ENCODE measurements at places on chromosomes 6 and 20.

DNA sequence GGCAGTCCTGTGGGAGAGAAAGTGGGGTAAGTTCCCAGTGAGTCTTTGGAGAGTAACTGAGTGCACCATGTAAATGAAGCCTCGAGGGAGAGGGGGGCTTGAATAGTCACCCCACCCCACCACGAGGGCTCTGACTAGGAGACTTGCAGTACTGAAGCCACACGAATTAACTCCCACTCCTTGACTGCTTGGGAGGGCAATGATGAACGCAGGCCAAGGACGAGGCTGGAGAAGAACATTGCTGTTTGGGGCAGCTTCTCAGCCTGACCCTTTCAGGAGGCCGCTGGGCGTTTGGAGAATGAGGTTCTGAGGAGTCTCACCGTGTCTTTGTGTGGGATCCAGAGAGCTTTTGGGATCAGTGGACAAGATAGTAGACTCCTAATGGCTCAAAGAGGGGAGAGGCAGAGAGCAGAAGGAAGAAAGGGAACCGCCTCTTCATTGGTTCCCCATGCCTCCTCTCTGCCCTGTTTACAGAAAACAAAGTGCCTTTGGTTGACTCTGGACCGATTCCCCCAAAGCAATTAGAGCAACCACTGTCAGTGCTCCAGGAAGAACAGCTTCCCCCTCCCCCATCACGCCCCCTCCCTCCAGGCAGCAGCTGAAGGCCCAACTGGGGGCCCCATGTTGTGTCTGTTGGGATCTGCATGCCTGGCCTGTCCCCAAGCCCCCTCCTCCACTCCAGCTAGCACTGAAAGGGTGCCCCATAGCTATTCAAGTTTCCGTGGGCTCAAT is 41.7 kb upstream of the CDKN1A start:
- DNase-seq: no peak

DNA sequence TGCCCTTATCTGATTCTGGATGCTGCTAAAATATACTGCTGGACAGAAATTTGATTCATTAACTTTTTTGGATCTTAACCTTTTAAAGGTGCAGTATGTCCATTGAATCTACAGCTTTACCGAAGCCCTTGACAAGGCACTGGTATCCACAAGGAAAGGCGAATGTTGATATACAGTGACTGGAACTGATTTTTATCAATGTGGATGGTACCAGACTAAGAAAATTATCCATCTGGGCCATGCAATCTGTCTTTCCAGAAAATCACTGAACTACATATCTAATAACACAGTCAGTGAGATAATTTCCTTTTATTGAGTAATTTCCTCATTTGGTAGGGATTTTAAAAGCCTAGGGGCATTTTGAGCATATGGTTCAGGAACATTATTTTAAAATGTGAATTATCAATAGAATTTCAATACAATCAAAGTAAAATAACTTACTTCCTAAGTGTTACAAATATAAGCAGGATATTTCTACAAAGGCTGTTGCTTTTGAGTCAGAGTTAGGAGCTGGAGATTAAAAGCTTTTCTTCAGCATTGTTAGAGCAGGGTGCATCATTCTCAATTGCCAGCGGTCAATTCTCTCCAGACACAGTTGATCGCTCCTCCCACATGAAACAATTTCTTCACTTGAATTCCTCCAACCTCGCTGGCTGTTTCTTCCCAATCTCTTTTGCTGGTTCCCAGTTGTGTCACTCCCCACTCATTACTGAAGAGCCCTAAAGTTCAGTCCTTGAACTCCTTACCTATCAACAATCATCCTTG is 585.3 kb upstream of the FLRT3 start:
- no peak for DNase-seq

DNA sequence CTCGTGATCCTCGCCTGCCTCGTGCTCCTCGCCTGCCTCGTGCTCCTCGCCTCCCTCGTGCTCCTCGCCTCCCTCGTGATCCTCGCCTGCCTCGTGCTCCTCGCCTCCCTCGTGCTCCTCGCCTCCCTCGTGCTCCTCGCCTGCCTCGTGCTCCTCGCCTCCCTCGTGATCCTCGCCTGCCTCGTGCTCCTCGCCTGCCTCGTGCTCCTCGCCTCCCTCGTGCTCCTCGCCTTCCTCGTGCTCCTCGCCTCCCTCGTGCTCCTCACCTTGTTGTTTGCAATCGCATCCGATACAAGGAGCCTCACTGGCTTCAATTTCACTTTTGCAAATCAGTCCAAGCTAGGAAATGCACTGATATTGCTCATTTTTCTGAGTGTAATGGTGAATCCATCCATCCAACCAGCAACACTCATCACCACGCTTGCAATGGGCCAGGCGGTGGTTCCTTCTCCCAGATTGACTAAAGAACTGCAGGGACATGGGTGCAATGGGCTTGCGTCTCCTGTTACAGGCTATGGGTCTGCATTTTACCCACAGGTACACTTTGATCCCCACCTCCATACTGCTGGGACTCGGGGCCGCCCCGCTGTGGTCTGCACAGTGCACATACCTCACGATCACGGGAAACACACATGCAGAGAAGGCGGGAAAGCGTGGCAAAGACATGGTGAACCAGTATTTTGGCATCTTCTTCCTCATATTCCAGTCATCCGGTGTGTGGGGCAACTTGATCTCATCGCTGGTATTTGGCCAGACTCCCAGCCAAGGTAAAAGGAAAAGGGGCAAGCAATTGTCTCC is 4.6 kb downstream of the UNC93A start:
- DNase-seq: no peak

DNA sequence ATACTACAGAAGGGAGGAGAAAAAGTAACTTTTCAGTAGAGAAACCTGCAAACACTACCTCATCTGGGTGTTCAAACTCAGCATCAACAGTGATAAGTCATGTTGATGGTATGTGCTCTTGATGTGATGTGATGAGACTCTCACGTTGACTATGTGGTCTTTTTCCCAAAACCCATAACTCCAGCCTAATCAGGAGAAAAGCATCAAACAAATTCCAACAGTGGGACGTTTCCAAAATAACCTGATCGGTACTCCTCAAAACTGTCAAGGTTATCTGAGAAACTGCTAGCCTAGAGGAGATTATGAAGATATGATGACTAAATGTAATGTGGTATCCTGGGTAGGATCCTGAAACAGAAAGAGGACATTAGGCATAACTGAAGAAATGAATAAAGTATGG is 41.9 kb upstream of the TAB2 start:
- DNase-seq: no peak

- DNase-seq: no peak
Observed at GRCh38 chr6:125183391-125183790, 29.8 kb downstream of the TPD52L1 start.

DNA sequence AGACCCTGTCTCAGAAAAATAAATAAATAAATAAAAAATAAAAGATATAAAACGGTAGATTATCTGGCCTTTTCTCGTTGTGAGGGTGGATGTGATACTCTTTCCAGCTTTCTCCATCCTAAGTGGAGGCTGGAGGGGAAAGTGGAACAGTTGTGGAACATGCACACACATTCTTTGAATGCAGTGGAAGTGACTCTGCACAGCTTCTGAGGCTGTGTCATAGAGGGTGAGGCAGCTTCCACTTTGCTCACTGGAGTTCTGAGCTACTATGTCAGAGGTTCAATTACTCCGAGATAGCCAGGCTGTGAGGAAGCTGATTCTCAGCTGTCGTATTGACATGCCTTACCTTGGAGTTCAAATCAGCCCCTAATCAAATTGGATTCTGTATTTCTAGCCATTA is 82.2 kb downstream of the CHMP4B start:
- no peak for DNase-seq

DNA sequence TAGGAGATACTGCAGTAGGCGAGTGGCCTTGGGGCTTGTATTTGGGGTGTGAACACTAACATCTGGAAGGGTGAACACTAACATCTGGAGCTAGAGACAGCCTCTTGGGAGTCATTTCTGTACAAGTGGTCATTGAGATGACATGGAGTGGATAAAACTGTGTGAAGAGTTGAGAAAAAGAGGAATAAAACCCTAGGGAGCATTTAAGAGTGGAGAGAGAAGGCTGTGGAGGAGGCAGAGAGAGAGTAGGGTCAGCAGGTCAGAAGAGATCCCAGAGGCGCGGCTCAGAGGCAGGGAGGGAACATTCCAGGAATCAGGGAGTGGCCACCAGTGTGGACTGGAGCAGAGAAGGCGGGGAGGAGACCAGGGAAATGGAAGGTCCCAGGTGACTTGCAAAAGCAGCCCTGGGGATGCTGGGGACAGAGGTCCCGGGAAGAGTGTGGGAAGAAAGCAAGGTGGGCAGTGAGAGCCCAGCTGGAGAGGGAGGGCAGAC is 202.0 kb upstream of the RNF24 start:
- no peak for DNase-seq

DNA sequence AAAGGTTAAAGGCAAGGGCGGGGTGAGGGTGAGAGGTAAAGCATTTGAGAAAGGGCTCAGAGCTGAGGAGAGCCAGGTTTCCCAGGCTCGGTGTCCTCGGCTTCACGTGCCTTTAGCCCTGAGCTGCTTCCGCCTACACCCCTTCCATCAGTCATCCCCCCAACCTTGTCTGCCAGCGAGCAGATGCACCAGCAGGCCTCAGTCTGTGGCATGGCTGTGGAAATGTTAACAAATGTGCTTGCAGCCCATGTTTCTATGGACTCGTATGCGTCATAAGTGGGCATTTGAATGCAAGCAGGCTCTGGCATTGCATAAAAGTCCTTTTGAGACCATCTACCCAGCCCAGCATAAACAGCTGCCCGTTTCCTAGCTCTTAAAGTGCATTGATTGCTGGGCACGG is 88.8 kb downstream of the SYNJ2 start:
- DNase-seq: no peak

DNA sequence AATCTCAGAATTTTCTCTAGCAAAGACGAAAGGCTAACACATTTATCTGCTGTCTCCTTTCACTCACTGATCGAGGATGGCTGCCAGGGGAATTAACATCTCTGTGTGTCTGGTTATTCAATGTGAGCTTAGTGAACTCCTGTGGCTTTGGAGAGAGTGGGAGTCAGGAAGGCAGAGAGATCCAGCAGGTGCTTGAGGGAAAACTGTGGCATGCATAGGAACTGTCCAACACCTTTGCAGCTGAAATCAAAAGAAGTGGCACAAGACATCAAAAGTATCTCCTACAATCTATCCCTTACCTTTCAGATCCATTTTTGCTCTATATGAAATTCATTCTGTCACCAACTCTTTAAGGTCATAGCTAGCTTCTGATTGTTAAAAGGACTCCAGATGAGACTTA is 11.8 kb upstream of the FAM184A start:
- DNase-seq: no peak

- DNase-seq: no peak
Observed at GRCh38 chr6:16727996-16728395, 33.3 kb downstream of the ATXN1 start.

- no peak for DNase-seq
Observed at GRCh38 chr6:47439348-47439668, 38.3 kb upstream of the CD2AP start.

DNA sequence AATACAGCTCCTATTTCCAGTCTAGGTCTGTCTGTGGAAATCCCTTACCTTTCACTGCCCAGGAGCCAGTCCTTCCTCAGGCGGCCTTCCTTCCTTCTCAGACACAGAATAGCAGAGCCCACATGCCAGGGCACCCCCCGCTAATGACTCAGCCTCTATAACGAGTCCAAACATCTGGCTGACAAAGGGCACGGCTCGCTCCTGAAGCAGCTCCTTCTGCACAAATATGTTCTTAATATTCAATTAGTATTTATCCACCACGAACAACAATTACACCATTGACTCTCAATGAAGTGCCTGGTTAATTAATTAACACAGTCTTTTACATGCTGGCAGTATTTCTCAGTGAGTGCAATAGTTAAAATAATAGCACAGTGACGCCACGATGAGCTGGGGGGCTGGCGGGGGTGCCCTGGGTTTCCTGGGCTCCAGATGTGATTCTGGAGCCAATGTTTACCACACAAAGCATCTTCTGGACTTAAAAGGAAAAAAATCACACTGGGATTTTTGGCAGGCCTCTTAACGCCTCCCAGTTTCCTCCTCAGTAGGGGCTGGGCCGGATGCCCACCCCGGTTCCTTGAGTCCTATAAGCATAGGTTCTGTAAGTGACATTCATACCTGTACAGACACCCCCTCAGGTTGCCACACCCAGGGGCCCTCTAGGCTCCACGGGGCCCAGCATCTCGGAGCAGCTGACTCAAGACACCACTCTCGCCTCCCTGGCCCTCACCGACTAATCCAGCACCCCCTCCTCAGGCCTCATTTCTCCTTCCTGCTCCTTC is 158.6 kb upstream of the MLN start:
- no peak for DNase-seq

DNA sequence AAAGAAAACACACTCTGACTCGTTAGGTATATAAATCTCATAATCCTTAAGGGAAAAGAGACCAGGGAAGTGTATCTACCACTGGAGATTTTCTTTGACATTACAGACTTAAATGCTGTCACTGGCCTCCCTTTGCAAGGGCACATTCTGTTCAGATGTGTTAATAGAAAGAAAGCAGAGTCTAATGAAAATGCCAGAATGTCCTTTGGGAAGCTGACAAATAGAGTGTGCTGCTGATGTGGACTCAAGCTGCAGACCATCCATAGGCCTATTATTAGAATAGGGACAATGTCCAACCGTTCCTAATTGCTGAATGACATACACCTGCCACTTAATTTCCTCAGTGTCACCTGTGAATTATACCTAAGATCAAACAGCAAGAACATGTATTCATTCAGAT is 41.2 kb downstream of the SLC35D3 start:
- no peak for DNase-seq
